ENCODE measurements at places on chromosomes 5 and 9. TPM values are rescaled to one million over a fixed set of nuclear protein-coding genes. Genes with fewer than 3 reads are reported as not detected.

Gene WDR38
- not detected for total RNA-seq

Gene DIRAS2
- total RNA-seq: not detected

Gene FOXE1
- total RNA-seq: not detected

Gene GABRG2
- not detected for total RNA-seq

Gene TMEM174
- total RNA-seq: not detected

Gene HAND1
- not detected for total RNA-seq

Gene ADAMTSL2
- 0.06 TPM for total RNA-seq

Gene RGMB
- total RNA-seq: 16.4 TPM

Gene CCL21
- not detected for total RNA-seq

Gene DYNC2I2
- total RNA-seq: 135 TPM

Gene BTNL3
- total RNA-seq: not detected

Gene SVEP1
- 0.45 TPM for total RNA-seq

Gene KLHL3
- total RNA-seq: 0.66 TPM

Gene IL13
- total RNA-seq: not detected

Gene ANKRD34B
- not detected for total RNA-seq

Gene AFAP1L1
- total RNA-seq: 0.21 TPM

Gene SLIT3
- not detected for total RNA-seq

Gene PCDHB3
- 2.6 TPM for total RNA-seq

Gene SPARC
- 339 TPM for total RNA-seq

Gene TAF7
- 78.3 TPM for total RNA-seq

Gene TRIM36
- total RNA-seq: 16.8 TPM

Gene LMX1B
- not detected for total RNA-seq

Gene ADGRV1
- total RNA-seq: 4.0 TPM
